Cardiac ventricle fibroblast (primary cell): ENCODE measurements at places on chromosomes 12 and 14. TPM values are rescaled to one million over a fixed set of nuclear protein-coding genes. Genes with fewer than 3 reads are reported as not detected.

CLEC4C gene
- not detected in 2 replicates for total RNA-seq

ADAMTS20 gene
- not detected in 2 replicates for total RNA-seq

GSC gene
- 0.44 TPM in 1 of 2 replicates, not detected in the other for total RNA-seq

ARHGEF25 gene
- 4.8 and 9.6 TPM in 2 replicates for total RNA-seq

SLCO1A2 gene
- total RNA-seq = not detected in 2 replicates

C12orf50 gene
- not detected in 2 replicates for total RNA-seq
